ENCODE measurements at places on chromosomes 5 and 9.

- no peak for DNase-seq
Observed at GRCh38 chr5:14745753-14746152, 81.2 kb downstream of the OTULIN start.

- DNase-seq = no peak
Observed at GRCh38 chr5:3382782-3383181, 212.8 kb upstream of the IRX1 start.

GRCh38 chr9:112719241-112719691, 1.3 kb upstream of the INIP start:
- DNase-seq = peak; percentile 63

DNA sequence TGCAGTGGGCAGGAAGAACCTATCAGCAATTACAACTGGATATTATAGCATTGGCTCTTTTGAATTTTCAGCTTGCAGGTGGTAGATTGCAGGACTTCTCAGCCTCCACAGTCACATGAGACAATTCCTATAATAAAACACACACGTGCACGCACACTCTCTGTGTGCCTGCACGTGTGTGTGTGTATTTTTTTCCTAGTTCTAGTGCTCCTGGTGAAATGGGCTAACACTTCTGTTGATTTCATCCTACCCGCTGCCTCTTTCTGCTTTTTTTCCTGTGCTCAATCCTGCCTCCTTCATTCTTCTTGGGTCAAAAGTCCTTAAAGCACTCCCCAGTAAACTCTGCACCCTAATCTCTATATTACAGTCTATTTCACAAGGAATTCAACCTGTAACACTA, 320.1 kb downstream of the OSTF1 start:
- no peak for DNase-seq

- DNase-seq = no peak
Observed at GRCh38 chr9:91161465-91162300, 200.0 kb downstream of the AUH start.

- DNase-seq = no peak
Observed at GRCh38 chr5:11000515-11001353, 239.7 kb upstream of the DAP start.

- no peak for DNase-seq
Observed at GRCh38 chr9:14313378-14313940, 482 bp downstream of the NFIB start.

GRCh38 chr9:18126831-18127498, 347.0 kb upstream of the ADAMTSL1 start:
- no peak for DNase-seq

DNA sequence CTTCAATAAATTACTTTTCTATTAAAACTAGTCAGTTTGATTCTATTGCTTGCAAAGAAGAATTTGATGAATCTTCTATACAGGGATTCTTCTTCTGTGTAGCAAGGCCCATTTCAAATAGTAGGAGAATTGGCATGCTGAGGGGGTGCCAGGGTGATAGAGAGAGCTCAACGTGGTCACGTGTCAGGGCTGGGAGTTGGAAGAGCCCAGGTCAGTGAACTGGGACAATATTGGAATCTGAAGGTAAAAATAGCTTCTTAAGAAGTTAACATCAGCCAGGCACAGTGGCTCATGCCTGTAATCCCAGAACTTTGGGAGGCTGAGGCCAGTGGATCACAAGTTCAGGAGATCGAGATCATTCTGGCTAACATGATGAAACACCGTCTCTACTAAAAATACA, 64.1 kb upstream of the TLE1 start:
- DNase-seq = no peak

GRCh38 chr5:170631466-170632195, 127.8 kb downstream of the KCNIP1 start:
- no peak for DNase-seq

DNA sequence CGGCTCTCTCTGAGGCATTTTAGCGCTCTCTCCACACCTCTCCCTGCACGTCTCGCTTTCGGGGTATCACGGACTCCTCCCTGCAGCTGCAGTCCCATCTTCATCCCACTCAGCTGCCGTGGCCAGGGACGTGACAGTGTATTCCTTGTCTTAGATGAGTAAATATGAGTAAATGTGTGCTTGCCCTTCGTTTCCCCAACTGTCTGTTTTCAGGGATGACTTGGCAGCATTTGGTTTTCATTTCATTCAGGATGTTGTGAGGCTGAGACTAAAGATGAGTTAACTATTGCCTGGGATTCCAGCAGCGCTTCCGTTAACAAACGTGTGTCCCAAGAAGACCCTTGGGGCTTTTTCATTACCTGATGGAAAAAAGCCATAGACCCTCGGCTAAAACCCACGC, 29.5 kb downstream of the GDNF start:
- peak; percentile 31 for DNase-seq

- DNase-seq = no peak
Observed at GRCh38 chr5:108730617-108731340, 16.9 kb upstream of the FER start.

- no peak for DNase-seq
Observed at GRCh38 chr5:84718377-84718776, 333.7 kb upstream of the EDIL3 start.

DNA sequence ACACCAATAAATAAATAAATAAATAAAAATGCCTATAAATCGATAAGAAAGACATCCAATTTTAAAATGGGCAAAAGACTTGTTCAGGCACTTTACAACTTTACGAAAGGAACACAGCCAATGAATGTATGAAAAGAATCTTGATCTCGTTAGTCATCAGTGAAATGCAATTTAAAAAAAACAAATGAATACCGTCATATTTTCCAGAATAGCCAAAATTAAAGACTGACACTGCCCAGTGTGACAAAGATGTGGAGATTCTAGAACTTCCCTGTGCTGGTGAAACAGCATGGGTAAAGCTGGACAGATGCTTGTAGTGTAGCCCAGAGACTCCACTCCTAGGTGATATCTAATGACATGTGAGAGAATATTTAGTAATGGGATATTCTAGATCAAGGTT, 127.1 kb downstream of the GOLPH3 start:
- DNase-seq = no peak

DNA sequence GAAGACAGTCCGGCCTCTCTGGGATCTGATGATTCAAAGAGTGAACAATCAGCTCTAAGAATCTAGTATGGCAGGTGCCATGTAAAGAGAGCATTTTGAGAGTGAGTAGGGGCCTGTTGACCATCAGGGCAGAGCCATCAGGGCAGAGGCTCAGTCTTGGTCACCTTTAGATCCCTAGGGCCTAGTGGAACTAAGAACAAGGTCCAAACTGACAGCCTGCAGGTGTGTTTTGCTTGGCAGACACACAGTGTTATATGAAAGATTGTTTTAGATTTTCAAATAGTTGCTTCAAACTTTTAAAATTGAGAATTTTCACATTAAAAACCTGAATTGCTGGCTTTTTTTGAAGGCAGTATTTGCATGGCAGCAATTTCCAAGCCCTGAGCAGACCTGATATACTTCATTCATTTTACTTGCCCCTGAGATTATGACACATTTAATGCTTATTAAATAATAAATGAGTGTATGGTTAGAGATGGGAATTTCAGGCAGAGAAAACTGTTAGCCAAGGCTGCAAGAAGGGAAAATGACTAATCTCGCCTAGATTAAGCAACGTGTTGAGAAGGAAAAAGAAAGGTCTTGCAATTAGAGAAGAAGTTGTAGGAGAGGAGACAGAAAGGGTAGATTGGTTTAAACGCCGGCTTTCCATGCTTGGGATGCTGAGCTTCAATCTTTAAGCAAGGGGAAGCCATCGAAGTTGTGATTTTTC, 279.6 kb downstream of the ARRDC3 start:
- no peak for DNase-seq

DNA sequence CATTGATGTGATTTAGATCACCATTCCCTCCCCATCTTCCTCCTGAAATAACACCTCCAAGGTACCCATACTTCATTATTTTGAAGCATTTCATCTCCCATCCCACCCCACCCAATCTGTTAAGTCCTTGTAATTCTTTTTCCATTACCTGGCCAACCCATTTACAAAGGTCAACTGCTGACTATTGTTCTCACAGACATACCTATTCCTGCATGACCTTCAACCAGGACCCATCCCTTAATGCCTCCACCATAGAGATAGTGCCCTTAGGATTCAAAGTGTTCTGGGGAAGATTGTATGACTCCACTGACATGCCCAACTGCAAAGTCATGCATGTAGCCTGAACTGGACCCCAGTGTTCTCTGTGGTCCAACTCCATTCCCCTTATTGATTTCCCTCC, 91.2 kb downstream of the NLN start:
- DNase-seq = no peak

DNA sequence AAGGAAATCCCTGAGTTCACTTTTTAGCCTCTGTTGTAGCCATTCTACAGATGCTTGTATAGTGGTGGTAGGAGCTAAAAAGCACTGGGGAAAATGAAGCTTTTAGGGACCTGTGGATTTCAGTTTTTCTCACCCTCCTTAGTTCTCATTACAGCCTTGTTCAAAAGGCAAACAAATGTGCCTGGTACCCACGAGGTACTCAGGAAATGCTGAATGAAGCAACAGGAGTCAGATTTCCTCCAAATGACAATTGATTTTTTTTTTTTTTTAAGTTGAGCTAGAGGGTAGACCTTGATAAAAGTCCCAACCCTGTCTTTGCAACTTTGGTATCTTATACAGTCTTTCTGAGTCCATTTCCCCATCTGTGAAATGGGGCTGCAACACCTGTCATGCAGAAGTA, 21.3 kb upstream of the TMOD1 start:
- DNase-seq = no peak

DNA sequence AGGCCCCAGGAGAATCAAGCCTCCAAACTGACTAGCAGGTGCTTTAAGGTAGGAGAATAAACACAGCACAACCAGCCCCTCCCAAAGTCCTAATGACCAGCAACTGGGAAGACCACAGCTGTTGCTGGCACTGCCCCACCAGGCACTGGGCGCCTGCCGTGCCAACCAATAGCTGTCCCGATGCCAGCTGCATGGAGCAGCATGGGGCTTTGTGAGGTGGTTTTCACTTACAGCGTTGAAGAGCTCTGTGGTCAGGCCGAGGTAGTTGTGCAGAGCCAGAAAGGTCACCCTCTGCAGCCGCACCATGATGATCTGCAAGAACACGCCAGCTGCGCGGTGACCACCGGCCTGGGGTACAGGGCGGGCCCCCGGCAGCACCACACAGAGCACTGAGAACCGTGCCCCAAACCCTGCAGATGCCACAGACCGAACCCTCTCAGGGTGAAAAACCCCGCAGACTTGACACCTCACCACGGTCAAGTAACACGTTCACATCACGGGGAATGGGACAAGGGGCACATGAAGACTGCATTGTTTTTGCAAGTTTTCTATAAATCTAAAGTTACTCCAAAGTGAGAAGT, 28.7 kb downstream of the PNPLA7 start:
- no peak for DNase-seq

GRCh38 chr9:4430432-4431261, 59.6 kb upstream of the SLC1A1 start:
- DNase-seq = no peak

DNA sequence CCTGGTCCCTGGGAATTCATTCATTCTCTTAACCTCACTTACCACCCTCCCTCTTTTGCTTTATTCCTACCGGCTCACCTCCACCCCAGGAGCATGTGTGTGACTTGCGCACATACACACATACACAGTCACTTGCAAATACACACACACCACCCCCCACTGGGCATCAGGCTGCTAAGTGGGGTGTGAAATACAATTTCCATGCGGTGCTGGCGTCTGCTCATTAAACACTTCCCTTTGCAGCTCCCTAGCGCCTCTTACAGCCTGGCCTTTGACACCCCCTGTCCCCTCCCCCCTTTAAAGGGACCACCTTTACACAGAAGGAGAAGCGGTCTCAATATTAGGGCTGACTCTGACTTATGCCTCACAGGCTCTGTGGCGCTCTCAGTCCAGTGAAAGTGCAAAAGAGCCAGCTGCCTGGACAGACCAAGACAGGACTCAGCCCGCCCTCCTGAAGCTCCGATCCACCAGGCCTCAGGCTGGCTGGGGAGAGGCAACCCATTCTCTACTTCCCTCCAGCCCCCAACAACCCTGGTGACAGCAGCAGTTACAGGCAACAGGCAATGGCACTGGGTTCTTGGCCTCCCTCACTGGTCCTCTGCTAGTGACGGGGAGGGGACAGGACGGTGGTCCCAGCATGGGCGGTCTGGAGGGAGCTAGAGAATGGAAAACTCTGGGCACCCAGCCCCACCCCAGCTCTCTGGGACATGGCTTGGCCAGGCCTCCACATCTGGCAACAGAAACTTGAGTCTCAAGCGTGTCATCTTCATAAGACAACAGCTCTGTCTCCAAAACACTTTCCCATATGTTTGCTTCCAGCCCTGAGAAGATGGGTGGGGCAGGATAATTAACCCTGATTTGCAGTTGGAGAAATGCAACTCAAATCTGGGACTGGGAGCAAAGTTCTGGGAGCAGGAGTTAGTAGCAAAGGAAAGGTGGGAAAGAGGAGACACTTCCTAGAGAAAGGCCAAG, 12.0 kb downstream of the ENHO start:
- DNase-seq = no peak

- no peak for DNase-seq
Observed at GRCh38 chr9:121282277-121283079, 14.5 kb downstream of the GSN start.

DNA sequence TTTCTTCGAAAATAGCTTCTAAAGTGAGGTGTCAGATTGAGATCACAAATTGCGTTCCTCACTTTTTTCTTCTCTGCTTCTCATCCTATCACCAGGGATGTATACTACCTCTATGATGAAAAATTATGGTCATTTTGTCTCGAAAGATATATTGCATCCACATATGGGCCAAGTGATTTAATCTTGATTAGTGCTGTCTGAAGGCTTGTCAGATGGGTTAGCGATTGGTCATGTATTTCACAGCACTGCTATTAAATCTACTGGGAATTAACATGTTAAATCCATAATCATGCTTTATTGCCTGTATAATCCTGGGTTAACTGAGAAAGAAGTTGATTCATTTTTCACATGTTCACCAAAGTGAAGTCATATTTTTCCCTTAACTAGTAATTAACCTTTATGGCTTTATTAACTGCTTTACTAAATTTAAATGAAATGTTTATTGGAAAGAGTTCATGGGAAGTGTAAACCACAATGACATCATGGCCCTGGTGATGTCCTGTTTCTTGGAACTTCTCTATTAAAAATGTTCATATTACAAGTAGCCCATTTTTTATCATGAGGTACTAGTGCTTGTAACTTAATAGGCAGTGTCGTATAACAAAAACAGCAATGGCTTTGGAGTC, 193.3 kb downstream of the SMC2 start:
- DNase-seq = no peak

DNA sequence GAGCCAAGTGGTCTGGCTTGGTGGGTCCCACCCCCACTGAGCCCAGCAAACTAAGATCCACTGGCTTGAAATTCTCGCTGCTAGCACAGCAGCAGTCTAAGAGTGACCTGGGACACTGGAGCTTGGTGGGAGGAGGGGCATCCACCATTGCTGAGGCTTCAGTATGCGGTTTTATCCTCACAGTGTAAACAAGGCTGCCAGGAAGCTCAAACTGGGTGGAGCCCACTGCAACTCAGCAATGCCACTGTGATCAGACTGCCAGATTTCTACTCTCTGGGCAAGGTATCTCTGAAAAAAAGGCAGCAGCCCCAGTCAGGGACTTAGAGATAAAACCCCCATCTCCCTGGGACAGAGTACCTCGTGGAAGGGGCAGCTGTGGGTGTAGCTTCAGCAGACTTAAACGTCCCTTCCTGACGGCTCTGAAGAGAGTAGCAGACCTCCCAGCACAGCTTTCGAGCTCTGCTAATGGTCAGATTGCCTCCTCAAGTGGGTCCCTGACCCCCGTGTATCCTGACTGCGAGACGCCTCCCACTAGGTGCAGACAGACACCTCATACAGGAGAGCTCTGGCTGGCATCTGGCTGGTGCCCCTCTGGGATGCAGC, 18.2 kb upstream of the STK32A start:
- no peak for DNase-seq
